ENCODE measurements at places on chromosomes 12 and 14.

GRCh38 chr12:91866566-91866965 is 279.1 kb downstream of the BTG1 start:
- DNase-seq = no peak

DNA sequence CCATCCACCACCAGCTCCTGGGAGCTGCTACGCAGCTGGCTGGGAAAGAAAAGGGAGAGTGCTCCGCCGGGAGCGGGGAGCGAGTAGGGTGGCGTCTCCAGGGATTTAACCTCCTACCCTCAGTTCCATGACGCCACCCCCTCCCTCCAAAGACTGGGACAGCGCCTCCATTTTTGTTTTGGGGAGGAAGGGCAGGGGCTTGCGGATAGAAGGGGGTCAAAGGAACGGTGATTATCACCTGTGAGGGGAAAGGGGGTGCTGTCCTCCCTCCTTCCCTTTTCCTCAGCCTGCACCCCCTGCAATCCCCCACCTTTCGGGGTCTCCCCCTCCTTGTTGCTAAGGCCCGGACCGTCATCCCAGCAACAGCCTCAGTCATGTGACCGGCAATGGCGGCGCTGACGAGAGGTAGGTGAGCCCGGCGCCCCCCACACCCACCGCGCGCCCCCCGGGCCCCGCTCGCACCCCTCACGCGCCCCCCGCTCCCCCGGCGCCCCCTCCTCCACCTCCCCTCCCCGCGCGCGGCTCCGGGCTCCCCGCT is at the start of gene DTX3:
Gene DTX3 (plus strand): TSS at position 371 of the 538 bp plus-strand sequence. CDS start 1,694 bp downstream, outside the sequence.
- no peak for DNase-seq

DNA sequence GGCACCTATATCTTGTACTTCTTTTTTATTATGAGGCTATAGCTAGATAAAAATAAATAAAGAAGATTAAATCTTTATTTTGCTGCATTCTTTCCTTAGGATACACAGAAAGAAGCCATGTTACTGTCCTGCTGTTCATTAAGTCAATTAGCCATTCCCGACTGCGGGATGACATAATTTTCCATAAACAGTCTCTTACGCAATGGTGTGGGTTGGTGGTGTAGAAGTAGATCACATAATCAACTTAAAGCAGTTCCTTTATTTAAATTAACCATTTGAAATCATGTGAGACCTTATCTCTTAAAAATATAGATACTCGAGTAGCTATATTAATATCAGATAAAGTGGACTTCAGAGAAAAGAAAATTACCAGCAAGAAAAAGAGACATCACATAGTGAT is 40.2 kb downstream of the TAOK3 start:
- peak; percentile 84 for DNase-seq

DNA sequence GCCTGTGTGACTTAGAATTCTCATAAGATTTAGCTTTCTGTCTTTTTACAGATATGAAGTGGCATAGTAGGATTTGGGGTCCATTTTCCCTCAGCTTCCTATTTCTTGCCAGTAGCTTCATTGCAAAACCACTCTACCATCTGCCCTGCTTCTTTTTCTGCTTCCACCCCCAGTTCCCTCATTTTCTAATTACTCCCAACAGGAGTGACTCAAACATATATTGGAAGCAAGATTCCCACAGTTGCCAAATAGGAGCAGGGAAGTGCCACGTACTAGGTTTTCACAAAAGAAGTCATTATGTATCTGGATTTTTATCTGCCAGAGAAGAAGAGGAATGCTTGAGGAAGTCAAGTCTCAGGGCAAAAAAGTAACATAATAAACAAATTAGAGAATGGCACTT is 64.1 kb downstream of the ANO4 start:
- DNase-seq = peak; percentile 20

DNA sequence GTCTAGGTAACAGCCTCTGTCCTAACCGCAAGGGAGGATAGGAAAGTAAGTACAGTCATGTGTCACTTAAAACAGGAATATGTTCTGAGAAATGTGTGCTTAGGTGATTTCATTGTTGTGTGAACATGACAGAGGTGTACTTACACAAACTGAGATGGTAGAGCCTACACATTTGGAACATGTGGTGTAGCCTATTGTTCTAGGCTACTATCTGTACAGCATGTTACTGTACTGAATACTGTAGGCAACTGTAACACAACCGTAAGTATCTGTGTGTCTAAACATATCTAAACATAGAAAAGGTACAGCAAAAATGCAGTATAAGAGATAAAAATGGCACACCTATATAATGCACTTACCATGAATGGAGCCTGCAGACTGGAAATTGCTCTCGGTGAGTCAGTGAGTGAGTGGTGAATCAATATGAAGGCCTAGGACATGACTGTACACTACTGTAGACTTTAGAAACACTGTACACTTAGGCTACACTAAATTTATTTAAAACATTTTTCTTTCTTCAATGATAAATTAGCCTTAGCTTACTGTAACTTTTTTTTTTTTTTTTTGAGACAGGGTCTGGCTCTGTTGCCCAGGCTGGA is 13.2 kb upstream of the MDM2 start:
- DNase-seq = no peak

DNA sequence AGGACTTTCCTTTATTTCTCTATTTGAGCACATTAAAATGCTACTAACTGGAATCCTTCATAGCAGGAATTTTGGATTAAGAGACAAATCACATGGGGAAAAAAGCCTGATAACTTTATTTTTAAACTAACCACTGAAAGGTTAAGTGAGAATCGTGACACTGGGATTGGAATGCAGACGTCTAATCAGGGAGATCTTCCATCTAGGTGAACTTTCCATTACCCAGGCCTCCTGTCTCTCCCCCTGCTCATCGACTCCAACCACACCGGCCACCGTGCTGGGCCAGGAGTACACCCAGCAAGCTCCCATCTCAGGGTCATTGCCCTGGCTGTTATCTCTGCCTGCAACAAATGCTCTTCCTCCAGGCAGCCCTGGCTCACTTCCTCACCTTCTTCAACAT is 19.0 kb downstream of the PTGER2 start:
- DNase-seq = no peak

- no peak for DNase-seq
These were observed 11.4 kb downstream of the DPF3 start for GRCh38 chr14:72882463-72882862.

DNA sequence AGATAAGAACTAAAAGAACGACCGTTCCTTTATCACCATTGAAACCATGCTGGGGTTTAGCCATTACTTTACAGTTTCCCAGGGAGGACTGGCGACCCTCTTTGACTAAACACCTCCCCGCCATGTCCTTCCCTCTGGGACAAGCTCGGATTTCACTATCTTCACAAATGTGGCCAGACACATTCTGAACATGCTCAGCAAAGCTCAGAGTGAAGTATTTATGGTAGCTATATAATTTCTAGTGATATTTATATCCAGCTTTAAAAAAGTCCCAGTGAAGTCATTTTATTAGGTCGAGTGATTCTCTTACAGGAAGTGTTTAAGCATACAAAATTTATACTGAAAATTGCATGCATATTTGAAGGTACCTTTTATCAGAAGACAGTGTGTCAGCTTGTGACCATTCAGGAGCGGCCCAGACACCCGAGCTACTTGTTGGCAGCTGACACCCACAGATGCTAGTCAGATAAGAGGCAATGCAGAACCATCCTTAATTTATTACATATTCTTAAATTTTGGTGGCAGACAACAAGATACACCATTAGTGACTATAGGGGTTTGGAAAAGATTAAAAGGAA is 36.8 kb downstream of the NIN start:
- no peak for DNase-seq

DNA sequence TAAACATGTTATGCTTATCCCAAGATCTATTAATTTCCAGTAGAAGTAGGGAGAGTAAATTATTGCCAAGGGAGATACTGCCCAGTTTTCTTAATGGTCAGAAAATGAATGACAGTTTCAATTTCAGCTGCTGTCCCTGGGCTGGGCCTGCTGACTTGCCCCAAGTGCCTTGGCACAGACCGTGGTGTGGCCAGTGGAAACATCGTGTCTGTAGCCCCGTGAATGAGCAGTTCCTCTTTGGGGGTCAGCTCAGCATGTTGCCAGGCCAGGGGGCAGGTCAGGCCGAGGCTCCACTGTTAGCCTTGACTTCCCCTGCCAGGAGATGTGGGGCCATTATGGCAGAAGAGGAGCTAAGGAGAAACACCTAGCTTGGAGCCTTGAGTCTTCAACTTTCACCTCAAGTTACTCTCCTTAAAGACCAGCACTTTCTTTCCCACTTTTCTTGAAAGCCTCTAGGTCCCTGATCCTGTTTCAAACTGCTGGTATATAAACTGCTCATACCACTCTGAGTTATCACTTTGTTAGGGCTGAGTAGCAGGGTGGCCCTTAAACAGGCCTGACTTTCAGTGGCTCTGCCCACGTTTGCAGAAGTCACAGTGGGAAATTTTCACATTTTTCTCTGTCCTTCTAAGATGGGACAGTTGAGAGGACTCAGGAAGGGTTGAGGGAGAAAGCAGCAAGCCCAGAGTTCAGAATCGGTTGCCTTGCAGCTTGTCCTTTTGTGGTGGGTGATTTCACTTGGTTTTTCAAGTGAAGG is 73.2 kb downstream of the SUSD6 start:
- peak; percentile 78 for DNase-seq

- no peak for DNase-seq
These were observed 153.8 kb downstream of the PELI2 start for GRCh38 chr14:56271970-56272369.

DNA sequence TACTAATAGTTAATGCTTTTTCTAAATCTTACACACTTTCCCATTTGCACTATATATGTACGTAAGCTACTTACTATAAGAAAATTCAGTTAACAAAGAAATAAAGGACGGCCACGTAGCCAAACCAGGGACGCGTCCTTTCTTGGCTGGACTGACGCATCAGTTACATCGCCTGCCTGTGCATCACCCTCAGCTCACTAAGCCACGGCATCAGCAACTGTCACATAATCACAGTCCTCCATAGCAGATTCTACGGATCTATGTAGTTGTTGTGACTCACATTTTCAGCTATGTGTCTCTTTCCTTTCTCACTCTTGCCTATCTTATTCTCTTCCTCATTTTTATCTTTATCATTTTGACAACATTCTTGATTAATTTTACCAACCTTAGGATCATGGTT is 38.1 kb upstream of the C12orf50 start:
- no peak for DNase-seq

GRCh38 chr12:45730084-45730347 is 510 bp downstream of the ARID2 start:
- no peak for DNase-seq

- DNase-seq = no peak
These were observed 2.1 kb downstream of the GMFB start for GRCh38 chr14:54486685-54487084.

DNA sequence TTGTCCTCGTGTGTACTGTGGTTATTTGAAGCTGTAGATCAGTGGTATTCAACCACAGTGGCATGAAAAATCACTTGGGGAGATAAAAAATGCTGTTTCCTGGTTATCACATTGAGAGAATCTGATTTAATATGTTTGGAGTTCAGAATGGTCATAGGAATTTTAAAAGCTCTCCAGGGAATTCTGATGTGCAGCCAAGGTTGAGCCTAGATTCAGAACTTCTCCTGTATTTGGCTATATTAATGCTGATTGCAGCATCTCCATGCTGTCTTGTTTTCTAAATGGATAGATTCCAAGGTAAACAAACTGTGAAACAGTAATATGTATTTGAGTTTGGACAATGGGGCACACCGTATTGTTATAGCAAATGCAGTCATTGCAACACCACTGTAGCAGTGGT is 982.2 kb upstream of the FBXO33 start:
- no peak for DNase-seq

- no peak for DNase-seq
These were observed 278.2 kb downstream of the FOXN3 start for GRCh38 chr14:89138846-89139245.

DNA sequence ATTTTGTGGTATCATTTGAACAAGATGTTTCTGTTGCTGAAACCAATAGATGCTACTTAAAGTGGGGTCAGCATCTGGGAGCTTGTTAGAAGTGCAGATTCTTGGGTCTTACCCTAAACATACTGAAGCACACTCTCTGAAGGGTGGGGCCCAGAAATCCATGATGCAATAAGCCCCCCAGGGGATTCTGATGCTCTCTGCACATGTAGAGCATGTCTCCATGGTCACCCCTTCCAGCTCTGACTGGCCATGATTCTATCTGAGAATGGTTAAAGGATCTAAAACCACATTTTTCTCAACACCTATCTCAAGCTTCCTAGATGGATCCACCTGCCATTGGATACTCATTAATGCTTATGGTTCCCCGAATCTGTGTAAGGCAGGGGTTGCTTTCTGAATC is 20.4 kb downstream of the JDP2 start:
- DNase-seq = no peak

DNA sequence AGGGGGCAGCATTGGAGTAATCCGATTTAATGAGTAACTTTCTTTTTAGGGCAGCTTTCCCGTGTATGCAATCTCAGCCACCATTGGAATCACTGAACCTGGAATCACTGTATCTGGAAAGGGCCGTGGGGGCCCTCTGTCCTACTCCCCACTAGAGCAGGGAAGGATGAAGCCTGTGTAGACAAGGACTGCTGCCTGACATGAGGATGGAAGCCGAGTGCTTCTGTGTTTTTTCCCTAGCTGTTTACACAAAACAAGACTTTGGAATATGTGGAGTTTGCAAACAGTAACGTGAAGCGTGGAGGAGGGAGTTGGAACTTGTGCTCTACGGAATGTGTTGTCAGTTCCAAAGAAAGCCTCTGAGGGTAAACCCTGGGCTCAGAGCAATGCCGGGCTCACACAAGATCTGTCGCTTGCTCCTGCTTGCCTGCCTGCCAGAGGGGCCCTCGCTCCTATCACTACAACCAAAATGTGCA is 32.4 kb upstream of the HDAC7 start:
- DNase-seq = no peak

DNA sequence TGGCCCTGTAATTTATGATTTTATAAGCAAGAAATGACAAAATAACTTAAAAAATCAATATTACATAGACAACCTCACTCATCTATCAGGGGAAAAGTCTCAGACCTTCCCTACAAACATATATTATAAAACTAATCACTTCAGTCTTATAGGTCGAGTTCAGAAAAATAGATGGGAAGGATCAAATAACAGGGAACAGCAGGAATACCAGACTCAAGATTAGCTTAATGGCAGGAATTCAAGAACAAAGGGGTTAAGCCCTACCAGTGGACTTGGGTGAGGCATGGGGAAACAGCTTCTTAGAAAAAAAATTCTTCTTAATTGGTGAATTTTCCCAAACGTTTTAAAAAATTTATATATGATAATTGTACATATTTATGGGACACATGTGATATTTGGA is 51.6 kb upstream of the CRY1 start:
- no peak for DNase-seq
